Type B pancreatic cell (in vitro differentiated cells): ENCODE measurements at places on chromosomes 3 and 15.

DNA sequence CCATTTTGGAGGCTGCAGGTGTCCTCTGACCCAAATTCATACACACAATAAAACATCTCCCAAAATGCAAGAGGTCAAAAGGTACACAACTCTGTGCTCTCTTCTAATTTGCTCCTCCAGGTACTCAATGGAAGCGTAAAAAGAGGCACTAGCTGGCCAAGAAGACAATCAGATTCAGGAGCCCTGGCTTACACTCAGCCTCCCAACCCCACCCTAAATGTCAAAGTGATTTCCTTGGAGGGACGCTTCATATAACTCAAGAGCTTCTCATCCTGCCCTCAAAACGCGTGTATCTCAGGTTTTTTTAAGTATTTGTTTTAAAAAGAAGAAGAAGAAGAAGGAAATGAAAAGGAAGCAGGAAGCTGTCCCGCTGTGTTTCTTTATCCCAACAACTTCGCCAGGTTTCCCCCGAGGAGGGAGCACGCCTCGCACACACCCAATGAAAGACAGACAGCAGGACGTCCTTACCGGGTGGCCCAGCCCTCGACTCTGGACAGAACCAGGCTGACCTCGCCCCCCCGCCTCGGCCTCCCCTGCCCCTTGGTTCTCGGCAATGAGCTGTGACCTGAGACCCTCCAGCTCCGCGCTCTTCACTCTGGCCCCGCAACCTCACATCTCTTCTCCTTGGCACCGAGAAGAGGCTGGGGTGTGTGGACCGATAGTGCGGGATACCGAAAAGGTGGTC, 620.7 kb upstream of the ZNF385D start:
- H3K27ac ChIP-seq, result no peak overlapping the region
- peaks cover 70% of the 10 kb centered on the region for H3K27me3 ChIP-seq
- peak overlapping the region; percentile 86 for H3K4me3 ChIP-seq
- H3K4me1 ChIP-seq, result peaks cover 7% of the 10 kb centered on the region

DNA sequence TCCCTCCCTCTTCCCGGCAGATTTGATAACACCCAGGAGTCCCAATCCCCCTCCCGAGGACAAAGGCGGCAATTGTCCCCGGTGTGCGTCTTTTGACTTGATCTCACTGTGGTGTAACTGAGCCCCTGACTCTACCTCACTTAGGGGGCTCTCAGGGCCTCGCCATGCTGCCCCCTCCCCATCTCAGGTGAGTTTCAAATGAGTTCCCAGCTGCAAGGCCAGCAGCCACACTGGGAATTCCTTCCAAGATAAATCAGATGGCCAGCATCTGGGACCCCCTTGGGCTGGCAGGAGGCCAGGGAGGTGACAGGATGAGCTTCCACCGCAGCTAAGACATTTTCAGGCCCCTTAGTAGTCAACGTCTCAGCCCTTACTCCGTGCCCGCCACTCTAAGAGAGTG, 35.0 kb downstream of the WNT7A start:
- H3K27me3 ChIP-seq, result no peaks in the 10 kb centered on the region
- H3K27ac ChIP-seq, result no peak overlapping the region
- H3K36me3 ChIP-seq, result no peaks in the 10 kb centered on the region
- no peaks in the 10 kb centered on the region for H3K4me1 ChIP-seq
- no peak for DNase-seq

DNA sequence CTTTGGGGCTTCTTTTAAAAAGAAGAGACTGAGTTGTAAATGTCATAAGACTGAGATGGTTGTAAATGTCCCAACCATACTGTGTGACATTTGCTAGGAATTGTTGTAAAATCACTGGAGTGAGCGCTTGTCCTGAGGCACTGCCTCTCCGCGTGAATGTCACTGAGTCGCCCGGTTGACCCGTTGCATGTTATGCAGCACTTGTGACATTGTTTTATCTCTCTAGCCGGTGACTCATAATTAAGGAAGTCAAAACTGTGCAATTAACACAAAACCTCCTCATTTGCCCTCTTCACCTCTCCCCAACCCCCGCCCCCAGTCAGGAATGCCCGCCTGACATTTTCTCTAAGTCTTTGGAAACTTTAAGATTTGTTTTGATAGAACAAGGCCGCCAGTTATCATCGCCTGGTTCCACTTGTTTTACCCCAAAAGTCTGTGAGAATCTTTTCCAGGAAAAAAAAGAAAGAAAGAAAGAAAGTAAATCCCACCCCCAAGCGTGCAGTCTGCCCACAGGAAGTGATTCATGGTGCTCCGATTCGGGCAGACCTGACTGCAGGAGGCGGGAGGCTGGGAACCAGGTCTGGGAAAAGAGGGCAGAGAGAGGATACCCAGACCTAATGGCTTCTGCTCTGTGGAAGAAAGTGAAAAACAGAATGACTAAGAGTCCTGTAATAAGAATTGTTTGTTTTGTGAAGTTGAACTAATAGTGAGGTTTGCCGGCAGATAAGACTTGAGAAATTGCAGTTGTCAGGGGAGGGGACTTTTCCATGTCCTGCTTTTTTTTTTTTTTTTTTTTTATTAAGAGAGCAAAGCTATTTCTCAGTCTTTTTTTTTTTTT, 84.8 kb downstream of the SMAD3 start:
- H3K36me3 ChIP-seq, result peaks cover 7% of the 10 kb centered on the region
- H3K27ac ChIP-seq, result peak overlapping the region; percentile 98
- peak overlapping the region; percentile 76 for H3K4me3 ChIP-seq

- H3K36me3 ChIP-seq, result no peaks in the 10 kb centered on the region
- DNase-seq, result no peak
- H3K4me1 ChIP-seq, result peaks cover 16% of the 10 kb centered on the region
- H3K4me3 ChIP-seq, result no peak overlapping the region
- H3K27me3 ChIP-seq, result no peaks in the 10 kb centered on the region
These were observed 234.7 kb downstream of the NFKBIZ start for GRCh38 chr3:102084006-102084405.

DNA sequence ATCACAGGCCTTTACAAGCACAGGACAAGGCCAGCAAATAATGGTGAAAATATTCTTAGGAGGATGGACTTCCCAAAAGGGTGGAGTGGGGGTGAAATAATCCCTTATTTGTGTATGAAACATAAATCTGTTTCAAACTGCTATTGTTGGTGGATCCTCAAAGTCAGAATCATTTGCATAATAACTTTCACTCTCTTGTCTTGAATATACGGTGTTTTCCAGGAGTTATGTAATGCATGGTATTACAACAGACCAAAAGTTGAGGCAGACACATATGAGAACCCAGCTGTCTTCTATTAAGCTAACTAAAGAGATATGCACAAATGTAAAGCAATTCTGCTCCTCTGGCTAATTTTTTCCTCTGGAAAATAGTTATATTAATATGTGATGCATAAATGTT, 57.7 kb downstream of the PRTG start:
- H3K4me3 ChIP-seq, result no peak overlapping the region
- H3K4me1 ChIP-seq, result peaks cover 28% of the 10 kb centered on the region
- peaks cover 24% of the 10 kb centered on the region for H3K36me3 ChIP-seq
- H3K27me3 ChIP-seq, result no peaks in the 10 kb centered on the region
- no peak overlapping the region for H3K27ac ChIP-seq
- no peak for DNase-seq

- peaks cover 29% of the 10 kb centered on the region for H3K36me3 ChIP-seq
- H3K4me1 ChIP-seq, result peaks cover 23% of the 10 kb centered on the region
- DNase-seq, result no peak
- peak overlapping the region; percentile 27 for H3K4me3 ChIP-seq
- H3K27me3 ChIP-seq, result no peaks in the 10 kb centered on the region
These were observed 87.0 kb upstream of the LMOD3 start for GRCh38 chr3:69209413-69209812.

DNA sequence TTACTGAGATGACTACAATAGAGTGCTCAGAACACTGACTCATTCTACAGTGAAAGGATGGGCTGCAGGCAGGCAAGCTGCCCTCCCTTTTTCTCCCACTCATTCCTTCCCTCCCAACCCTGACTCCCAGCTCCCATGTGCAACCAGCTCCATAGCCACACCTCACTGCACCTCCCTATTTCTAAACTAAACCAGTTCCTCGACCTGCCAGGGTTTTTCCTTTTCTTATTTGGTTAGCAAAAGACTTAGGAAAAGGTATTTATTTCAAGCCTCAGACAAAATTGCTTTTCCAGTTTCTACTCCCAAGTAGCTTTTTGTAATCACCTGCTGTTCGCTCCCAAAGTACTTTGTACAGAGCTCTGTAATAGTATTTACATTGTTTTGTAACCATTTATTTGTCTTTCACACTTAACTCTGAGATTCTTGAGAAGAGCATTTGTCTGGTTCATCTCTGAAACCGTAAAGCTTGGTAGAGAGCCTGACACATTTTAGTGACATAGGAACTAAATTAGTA, 2.2 kb downstream of the AADAC start:
- peak overlapping the region; percentile 34 for H3K4me3 ChIP-seq
- no peaks in the 10 kb centered on the region for H3K36me3 ChIP-seq
- no peaks in the 10 kb centered on the region for H3K27me3 ChIP-seq
- H3K27ac ChIP-seq, result peak overlapping the region; percentile 76

DNA sequence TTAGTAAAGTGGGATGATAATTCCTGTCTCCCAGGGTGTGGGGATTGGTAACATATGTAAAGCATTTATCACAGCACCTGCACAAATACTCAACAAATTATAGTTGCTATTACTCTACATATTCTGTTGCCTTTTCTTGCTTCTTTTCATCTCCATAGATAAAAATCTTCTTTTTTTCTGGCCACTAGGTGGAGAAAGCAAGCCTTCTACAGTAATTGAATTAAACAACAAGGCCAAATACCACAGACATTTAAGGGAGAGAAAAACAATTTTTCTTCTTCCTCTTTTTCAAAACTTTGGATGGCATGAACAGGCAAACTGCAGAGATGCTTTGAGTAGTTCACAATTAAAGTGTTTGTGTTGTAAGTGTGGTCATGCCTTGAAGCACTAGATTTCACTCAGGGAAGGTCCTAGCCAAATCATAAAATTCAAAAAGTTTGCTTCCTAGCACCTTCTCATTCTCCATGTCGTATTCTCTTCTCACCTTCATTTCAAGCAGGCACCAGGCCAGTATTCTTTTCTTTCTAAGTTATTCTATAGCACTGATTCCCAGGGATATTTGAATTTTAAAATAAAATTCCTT, 493.4 kb upstream of the TGFBR2 start:
- peaks cover 10% of the 10 kb centered on the region for H3K4me1 ChIP-seq
- H3K4me3 ChIP-seq, result no peak overlapping the region
- no peak for DNase-seq
- no peak overlapping the region for H3K27ac ChIP-seq

DNA sequence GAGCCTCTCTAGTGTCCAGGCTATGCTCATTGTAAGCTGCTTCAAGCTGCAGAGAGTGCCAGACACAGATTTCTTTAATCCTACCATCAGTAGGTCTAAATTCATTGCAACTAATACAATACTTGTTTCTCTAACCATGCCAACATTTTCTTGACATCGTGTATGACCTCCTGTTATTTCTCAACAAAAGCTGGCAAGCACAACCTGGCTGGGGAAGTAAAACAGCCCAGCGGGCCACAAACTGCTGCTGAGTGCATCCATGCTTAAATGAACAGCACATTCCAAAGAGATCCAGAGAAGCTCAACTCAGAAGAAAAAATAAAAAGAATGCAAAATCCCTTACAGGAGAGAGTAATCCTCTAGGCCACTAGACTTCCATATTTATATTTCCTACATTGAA, 36.5 kb downstream of the GMNC start:
- H3K36me3 ChIP-seq, result no peaks in the 10 kb centered on the region
- H3K4me1 ChIP-seq, result no peaks in the 10 kb centered on the region
- H3K4me3 ChIP-seq, result no peak overlapping the region
- DNase-seq, result no peak

GRCh38 chr3:110741891-110742290, 329.7 kb upstream of the NECTIN3 start:
- no peak for DNase-seq
- no peaks in the 10 kb centered on the region for H3K27me3 ChIP-seq
- no peak overlapping the region for H3K27ac ChIP-seq
- no peaks in the 10 kb centered on the region for H3K4me1 ChIP-seq
- H3K36me3 ChIP-seq, result no peaks in the 10 kb centered on the region
- H3K4me3 ChIP-seq, result no peak overlapping the region

DNA sequence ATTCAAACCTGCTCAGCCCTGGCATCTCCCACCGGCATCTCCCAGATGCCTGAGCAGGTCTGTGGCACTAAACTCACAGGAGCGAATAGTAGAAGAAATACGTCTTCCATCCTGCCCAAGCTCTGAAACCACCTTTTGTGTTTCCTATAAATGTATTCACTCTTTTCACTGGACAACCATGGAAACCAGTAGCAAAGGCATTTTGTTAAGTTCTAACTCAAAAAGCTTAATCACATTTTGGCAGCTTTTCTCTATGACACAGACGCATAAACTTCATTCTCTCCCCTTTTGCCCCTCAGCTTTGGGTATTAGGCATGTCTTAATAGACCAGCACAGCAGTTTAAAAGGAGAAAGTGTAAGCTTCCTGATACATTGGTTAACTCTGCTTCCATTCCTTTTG, 24.5 kb upstream of the ARNT2 start:
- H3K4me3 ChIP-seq, result no peak overlapping the region
- H3K27ac ChIP-seq, result no peak overlapping the region
- peaks cover 3% of the 10 kb centered on the region for H3K36me3 ChIP-seq
- H3K4me1 ChIP-seq, result peaks cover 5% of the 10 kb centered on the region

DNA sequence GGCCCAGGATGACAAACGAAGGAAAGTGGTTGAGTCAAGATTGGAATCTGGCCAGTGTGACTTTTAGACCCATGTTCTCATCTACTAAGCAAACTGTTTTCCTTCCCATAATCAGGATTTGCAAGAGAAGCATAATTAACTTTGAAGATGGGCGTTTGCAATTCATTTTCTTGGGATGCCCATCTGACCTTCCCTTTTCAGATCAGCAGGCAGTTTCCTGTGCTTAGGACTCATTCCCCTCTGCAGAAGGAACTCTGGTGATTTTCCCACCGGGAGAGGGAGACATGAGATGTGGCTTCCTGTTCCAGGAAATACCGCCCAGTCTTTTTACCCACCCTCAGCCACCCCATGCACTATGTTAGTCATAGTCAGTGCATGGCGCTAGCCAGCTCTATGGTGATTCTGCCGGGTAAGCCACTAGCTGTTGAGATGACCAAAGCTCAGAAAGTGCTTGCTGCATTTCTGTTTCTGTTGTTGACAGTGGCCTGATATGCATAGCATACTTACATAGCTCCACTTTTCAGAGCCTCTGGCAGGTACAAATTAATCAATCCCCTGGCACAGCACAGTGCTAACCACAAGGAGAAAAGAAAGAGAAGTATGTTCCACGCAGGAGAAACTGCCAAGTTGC, 129.4 kb downstream of the VGLL4 start:
- no peaks in the 10 kb centered on the region for H3K27me3 ChIP-seq
- no peak for DNase-seq
- peak overlapping the region; percentile 57 for H3K27ac ChIP-seq
- no peaks in the 10 kb centered on the region for H3K36me3 ChIP-seq

- H3K4me1 ChIP-seq, result peaks cover 19% of the 10 kb centered on the region
- H3K4me3 ChIP-seq, result no peak overlapping the region
- peak overlapping the region; percentile 62 for H3K27ac ChIP-seq
These were observed 21.6 kb downstream of the ACSBG1 start for GRCh38 chr15:78212546-78213424.

GRCh38 chr15:50024281-50024680, 94.8 kb downstream of the ATP8B4 start:
- H3K36me3 ChIP-seq, result no peaks in the 10 kb centered on the region
- no peak overlapping the region for H3K4me3 ChIP-seq
- peaks cover 11% of the 10 kb centered on the region for H3K4me1 ChIP-seq
- no peak overlapping the region for H3K27ac ChIP-seq
